ENCODE measurements at places on chromosomes 2 and 18.

DNA sequence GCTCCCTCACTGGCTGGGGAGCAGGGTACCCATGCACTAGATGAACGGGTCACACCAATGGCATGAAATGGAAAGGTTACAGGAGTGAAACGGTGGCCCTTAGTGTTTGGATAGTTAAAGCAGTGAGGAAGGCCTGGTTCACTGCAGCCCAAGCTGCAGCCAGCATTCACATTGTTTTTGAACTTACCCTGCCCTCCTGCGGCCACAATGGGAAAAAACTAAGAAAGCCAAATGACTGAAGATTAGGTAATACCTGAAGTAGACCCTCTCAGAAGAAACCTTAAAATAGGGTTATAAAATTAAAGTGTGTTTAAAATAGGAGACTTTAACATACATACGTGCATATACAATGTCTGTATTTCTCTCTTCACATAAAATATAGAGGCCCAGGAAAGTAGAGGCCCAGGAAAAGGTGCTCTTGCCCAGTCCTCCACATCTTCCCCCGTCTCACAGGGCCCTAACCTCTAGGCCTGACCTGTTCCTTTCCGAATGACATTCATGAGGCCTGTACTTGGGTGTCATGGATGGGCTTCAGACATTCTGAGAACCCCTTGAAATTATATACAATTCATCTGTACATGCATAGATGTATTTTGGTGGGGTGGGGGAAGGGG is 33.3 kb downstream of the DOK1 start:
- no peak for DNase-seq

GRCh38 chr2:147198651-147199171 is 646.1 kb upstream of the ACVR2A start:
- no peak for DNase-seq

DNA sequence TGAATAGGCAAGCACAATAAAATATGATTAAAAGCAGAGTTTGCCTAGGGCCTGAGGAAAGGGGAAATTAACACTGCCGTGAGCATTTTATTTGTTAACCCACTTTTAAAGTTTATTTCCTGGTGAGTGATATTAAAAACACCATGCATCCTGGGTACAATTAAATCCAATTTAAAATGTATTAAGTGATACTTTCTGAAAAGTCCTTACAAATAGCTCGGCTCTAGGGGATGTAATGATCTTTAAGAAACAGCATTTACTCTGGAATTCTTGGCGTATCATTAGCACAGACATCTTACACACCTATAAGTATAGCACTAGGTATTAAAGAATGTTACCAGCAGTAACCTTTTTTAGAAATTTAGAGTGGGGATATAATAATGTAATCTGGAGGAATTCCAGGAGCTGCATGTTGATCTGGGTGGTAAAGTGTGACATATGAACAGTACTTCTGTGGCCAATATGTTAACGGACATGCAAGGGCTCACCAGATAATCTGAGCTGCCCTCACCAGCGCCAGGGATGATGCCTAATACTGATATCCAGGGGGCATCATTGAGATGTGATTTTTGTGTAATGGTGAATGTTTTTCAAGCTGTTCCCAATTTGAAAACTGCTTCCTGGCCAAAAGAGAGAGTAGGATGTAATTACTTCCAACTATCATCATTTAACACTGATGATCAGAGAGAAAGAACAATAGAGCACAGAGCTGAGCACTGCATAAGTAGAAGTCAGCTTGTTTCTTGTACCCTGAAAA is 235.9 kb downstream of the DSEL start:
- DNase-seq = no peak

DNA sequence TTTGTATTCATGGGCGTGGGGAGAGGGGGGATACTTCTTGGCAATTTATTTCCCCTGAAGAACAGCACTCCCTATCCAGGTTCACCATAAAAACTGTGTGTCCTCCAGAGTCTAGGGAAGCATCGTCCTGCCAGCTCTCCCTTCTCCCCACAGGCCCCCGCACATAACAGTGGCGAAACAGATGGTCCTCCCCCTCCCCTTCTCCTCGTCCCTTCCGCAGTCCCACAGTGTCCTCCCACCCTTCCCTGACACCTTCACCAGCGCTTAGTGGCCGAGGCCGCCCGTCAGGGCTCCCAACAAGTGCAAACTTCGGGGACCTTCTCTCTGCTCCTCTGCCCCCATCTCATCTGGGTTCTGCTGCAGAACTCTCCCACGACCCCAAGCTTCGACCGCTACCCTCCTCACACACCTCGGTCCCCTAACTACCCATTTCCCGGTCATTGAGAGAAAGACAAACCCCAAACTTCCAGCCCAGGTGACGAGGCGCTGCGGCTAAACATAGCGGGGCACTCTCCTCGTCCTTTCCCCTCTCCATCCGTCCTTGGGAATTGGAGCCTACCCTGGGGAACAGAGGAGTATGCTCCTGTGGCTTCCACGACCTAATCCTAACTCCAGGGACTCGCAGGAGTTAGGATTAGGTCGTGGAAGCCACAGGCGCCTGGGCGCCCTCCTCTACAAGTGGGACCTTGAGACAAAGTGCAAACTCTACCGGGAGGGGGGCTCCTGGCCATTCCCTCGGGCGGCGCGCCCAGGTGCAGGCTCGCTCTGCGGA is 971 bp downstream of the ZNF385B start:
- no peak for DNase-seq

- peak; percentile 73 for DNase-seq
Measured at GRCh38 chr2:191635333-191636234, 42.4 kb upstream of the NABP1 start.

- no peak for DNase-seq
Measured at GRCh38 chr2:46298272-46298521, 990 bp downstream of the EPAS1 start.

DNA sequence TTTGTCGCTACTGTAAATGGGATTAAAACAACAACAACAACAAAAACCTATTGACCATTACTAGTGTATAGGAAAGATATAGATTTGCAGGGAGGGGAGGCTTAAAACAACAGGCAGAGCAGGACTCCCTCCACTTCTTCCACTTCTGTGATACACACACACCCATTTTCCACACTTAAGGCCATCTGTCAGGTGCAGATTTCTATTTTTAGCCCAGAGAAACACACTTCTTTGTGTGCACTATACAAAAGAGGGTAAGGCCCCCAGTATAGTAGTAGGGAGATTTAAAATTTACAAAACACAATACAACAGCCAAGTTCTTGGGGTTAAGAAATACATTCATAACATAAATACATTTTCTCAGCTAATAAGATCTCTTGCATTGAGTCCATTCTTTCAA is 22.4 kb downstream of the PTPN2 start:
- DNase-seq = no peak

- no peak for DNase-seq
Measured at GRCh38 chr2:188078534-188078933, 213.1 kb upstream of the GULP1 start.

DNA sequence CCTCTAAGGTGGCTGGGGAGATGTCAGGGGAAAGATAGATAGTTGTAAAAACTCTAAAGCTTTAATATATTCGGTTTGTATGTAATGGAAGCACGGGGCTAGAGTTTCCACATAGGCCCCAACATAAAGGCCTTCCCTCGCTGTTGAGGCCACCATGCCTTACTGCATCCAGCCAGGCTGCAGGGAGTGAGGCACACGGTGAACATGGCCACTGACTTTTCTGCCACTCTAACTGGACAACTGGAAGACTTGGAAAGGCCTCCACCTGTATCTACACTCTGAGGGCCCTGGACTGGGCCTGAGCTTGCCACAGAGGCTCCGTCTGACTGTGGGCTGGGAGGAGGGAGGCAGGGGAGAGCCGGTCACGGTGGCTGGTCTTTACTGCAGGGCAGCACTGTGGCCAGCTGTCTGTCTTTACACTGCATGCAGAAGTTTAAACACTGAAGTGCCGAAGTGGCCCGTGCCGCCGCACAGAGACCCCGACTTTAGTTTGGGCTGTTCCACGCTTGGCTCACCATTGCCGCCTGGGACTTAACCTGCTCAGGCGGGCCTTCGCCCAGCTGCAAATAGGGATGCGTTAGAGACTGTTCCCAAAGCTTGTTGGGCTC is 66.7 kb downstream of the EMILIN2 start:
- no peak for DNase-seq

- no peak for DNase-seq
Measured at GRCh38 chr2:128178650-128179460, 87.9 kb downstream of the UGGT1 start.

DNA sequence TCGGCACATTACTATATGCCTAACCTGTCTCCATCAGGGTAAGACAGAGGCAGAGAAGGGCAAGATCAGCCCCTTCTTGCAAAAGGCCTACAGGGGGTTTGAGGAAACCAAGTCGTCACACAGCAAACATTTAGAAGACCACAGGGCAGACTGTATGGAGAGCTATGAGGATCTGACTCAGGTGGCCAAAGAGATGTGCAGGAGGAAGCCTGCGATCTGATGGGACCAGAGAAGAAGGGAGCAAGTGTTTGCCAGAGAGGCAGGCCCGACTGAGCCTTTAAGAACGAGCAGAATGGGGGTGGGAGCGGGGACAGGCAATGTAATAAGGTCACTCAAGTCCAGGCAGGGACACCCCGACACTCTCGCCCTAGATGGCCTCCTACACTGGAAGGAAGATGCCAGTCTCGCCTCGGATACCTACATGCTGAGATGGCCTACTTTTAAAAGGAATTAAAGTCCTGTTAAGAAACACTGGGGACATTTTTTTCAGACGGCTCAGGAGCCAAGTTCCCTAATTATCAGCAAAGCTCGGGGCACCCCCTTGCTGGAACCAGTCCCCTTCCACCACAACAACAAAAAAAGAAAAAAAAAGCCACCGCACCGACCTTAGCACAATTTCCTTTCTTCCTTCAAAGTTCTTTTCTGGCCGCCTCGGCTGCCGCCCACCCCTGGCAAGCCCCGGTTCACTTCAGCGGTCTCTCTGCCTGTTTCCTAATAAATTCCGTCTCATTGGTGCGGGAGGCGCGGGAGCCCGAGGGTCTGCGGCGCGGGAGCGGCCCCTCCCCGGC is 1.5 kb downstream of the SFXN5 start:
- no peak for DNase-seq

DNA sequence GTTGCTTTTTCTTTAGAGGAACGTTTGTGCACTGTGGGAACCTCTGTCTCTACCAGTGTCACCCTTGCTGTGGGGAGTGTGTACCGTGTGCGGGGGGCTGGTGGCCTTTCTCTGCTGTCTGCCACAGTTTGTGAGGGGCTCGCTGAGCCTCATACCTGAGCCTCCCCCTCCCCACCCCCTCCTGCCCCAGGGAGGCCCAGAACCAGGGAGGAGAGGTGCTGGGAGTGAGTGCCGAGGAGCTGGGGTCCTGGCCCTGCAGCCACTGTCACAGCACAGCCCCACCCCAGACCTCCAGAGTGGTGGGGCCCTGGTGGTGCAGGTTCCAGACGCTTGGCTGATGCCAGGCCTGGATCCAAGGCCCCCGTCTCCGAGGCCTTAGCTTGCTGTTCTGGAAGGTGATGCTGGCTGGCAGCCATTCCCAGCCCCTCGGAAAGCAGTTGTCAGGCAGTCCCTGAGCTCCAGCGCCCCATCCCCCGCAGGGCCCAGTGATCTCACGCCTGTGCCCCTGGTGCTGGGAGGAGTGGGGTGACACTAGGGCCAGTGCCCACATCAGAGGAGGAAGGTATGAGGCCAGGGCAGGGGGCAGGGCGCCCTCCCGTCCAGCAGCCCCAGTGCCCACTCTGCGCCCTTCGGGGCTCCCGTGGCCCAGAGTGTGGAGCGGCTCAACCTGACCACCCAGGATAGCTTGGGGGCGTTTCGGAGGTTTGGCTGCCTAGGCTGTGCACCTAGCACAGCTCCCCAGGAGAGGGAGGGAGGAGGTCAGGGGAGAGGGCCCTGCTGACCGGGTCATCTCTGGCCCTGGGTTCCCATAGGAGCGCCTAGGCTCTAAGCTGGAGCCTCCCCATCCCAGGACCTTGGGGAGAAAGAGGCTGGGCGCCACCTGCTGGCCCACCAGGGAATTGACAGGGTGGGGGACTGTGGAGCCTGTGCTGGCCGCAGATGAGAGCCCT is 53.0 kb upstream of the ALPP start:
- DNase-seq = no peak

DNA sequence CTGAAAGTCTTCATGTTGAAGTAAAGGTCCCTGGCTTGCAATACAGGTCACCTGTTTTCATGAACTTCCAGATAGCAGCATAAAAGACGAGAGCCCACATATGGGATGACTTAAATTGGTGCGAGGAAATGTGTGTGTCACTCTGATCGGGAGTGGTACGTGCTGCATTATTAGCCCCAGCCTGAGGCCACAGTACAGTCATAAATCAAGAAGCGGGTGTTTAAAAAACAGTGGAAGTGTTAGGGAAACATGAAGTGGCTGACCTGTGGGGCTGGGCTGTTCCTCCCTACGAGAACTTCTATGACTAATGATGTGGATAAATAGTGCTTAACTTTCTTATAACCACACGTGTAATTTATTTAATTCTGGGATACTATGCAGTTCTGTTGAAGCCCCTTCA is 24.4 kb downstream of the RDH14 start:
- DNase-seq = no peak

GRCh38 chr18:9147440-9148202 is 11.0 kb downstream of the ANKRD12 start:
- DNase-seq = peak; percentile 29

GRCh38 chr18:71807586-71807985 is 736.6 kb downstream of the CBLN2 start:
- DNase-seq = no peak

DNA sequence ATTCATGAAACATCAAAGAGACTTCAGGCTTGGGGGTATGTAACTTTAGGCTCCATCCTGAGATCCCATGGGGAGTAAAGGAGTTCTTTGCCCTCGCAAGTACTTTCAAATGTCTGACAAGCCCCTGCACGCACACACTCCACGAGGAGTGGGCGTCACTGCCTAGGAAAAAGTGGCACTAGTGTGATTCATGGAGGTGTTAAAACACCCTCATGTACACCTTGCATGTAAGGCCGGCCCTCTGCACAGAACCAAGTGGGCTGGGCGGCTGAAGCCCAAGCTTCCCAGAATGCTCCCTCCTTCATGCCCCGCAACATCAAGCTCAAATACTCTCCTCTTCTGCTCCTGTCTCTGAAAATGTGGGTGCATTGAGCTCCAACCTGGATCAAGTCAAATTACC is 7.8 kb downstream of the HS1BP3 start:
- DNase-seq = no peak

GRCh38 chr2:36818542-36818941 is 122.0 kb downstream of the VIT start:
- no peak for DNase-seq

DNA sequence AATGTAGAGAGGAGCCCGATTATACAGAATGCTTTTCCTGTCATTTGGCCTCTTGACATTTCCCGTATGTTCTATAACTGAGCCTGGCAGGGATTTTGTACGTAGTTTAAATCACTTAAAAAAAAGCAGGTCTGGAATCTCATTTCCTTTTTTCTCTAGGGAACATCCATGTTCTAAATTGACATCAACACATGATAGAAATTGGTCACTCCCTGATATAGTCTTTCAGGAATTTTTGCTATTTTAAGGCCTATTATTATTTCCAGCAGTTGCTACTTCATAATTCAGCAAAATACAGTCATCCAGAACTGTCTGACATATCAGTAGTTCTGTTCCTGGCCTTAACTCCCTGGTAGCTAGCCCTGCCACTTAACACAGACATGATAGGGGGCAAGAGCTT is 565.7 kb upstream of the ZEB2 start:
- no peak for DNase-seq

GRCh38 chr2:25936889-25937545 is 45.3 kb downstream of the KIF3C start:
- no peak for DNase-seq

Measured in BJ (cell line).